ENCODE measurements at places on chromosomes 11 and 22.

DNA sequence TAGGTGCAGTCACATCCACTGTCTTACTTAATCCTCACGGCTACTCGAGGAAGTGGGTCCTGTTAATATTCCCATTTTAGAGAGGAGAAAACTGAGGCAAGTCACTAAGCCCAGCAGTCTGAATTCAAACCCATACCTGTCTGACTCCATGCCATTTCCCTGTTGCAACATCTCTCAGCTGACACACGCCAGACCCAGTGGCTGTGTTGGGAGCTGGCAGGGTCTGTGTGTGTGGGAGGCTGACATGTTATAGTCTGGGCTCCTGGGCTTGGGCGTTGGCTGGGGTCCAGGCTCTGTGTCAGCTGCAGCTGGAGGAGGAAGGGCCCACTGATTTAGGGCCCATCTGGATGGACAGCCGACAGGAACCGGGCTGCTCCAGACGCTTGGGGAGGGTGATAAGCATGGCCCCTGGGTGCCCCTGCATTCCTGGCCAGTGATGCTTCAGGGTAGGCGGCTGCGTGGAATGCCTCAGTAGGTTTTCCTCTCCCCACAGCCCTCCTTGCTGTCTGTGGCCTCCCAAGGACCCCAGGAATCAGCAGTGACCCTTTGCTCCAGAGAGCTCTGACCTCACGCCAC is 562.5 kb downstream of the MN1 start:
- no peak for DNase-seq

GRCh38 chr11:11069841-11070835 is 212.3 kb upstream of the ZBED5 start:
- no peak for DNase-seq

DNA sequence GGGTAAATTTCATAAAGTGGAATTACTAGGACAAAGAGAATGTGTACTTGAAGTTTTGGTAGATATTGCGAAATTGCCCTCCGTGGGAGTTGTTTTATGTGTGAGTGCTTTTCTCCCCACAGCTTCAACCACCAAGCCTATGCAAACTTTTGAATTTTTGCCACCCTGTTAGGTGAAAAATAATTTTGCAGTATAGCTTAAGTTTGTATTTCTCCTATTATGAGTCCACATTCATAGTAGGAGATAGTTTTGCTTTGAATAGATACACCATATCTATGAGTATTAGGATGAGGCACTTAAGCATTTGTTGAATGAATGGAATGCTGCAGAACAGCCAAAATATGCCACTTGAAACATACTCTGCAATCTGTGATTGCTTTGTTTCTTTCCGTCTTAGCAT is 43.6 kb downstream of the UVRAG start:
- DNase-seq: no peak

DNA sequence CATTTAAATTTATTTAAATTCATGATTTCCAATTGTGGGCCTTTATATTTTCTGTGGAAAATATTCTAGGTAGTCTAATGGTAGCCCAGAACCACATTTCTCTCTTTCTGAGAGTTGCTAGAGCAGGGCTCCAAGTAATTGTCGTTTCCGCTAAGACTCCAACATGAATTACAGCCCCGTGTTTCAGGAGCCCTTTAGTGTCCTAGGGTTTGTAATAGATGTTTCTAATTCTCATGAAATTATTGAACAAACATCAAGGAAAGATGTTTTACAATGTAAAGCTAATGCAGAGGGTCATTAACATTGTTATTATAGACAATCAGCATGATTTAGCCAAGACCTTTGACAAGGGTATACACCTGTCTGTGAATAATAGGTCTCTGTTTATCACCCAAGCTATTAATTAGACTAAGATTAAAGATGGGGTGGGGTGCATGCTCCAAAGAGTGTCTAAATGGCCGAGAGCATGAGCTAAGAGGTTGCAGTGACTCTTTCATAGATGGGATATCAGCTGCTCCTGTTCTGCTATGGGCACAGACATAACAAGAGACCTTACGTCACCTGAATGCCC is 81.8 kb upstream of the NTM start:
- no peak for DNase-seq

DNA sequence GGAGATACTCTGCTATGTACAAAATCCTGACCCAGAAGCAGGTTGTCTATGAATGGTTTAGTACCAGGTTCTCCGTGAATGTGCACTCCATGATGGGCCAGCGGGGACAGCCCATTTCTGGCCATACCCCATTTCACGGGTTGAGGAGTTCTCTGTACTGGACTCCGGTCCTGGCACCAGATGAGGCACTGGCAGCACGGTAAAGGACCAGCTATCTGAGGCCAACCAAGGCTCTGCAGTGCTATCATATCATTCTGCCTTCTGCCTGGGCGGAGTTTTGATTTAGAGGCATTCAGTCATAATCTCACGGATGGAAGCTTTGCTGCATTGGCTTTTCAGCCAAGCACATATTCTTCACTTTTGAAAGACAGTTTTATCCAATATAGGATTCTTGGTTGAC is 18.5 kb upstream of the KMT5B start:
- no peak for DNase-seq

DNA sequence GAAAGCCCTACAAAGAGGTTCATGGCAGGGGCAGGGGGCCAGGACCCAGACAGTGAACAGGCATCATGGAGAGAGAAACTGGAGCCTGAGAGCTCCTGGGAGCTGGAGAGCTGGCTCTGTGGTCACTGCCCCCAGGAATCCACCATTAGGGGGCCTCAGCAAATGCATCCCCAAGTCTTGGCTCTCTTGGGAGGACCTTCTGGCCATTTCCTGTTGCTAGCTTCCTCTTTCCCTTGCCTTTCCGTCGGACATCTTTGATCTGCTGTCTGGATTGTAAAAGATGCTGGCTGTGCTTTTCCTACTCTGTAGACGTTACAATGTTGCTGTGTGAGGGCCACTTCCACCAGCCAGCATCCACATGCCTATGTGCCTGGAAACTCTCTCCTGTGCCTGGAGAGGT is 7.1 kb upstream of the CRYBB2 start:
- no peak for DNase-seq

GRCh38 chr11:126118806-126119205 is 56.1 kb upstream of the CDON start:
- no peak for DNase-seq

- DNase-seq: peak; percentile 67
Observed at GRCh38 chr11:47766509-47767227, 473 bp downstream of the FNBP4 start.

- DNase-seq: peak; percentile 26
Observed at GRCh38 chr11:57249384-57250319, 12.6 kb upstream of the APLNR start.

DNA sequence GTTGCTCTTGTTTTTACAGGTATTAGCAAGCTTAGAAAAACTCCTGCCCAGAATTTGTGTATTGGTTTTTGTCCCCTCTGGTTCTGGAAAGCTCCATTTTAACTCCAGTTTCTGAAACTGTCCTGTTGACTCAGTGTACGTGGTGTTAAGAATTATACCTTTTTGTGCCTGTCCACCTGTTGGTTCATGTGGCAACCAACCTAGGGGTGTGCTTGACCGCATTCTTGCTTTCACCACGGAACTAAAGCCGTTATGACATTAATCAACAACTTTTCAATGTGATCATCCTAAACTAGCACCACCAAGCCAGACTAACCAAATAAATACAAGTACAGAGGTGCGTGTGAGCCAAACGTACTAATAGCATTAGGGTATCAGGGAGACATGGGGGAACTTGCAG is 56.0 kb upstream of the PTH start:
- DNase-seq: no peak

DNA sequence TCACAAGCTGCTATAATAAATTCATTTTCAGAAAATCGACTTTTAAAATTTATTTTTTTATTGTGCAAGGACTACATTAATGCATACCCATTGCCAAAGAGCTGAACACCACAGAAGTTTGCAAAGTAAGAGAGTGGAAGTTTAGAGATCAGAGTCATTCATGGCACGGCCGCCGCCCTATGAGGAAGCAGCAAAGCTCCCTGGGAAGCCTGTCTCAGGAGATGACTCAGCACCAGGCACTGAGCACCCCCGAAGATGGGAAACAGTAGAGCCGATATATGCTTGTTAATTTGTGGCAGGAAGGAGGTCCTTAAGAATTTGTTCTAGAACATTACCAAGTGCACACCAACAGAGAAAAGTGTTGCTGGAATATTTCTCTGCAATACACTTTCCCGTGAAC is 693.7 kb downstream of the OPCML start:
- DNase-seq: no peak

DNA sequence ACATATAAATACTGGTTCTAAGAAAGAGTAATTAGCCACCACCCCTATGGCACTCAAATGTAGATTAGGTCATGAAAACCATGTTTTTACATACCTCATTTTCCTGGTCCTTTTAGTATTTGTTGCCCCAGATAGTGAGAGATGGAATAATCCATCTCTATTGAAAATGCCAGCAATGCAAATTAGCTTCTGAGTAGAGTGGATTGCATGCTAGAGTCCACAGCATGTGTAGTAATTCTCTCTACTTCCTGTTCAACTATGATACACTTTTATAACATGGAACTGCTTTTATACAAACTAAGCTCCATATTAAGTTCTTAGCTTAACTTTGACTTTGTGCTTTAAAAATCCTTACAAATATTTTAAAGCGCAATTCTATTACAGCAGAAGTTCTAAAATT is 73.2 kb downstream of the TRPC6 start:
- no peak for DNase-seq

GRCh38 chr11:44990665-44991064 is 40.0 kb upstream of the TP53I11 start:
- DNase-seq: no peak

- DNase-seq: no peak
Observed at GRCh38 chr11:96256215-96257011, 86.6 kb downstream of the MAML2 start.

GRCh38 chr11:124867700-124868099 is 2.5 kb downstream of the ROBO3 start:
- DNase-seq: no peak

- DNase-seq: no peak
Observed at GRCh38 chr11:45133878-45134277, 12.6 kb upstream of the PRDM11 start.

GRCh38 chr11:10529279-10529678 is 11.7 kb downstream of the RNF141 start:
- no peak for DNase-seq

GRCh38 chr11:86068138-86068871 is 579 bp downstream of the PICALM start:
- DNase-seq: peak; percentile 16

DNA sequence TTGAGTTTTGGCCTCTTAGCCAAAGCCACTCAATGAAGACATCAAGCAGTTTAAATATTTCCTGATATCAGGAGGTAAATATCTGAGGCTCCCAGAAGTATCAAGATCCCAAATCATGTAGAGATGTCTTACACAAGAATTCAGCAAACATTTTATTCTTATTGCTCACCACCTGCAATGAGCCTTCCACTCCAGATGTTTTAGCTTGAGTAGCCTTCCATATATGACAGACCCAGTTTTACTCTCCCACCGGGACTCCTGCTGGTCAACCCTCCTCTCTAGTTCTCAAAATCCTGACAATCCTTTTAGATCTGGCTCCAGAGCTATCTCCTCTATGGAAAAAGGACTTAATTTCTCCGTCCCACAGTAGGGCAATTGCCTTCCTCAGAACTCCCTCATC is 404.4 kb downstream of the KCNA4 start:
- DNase-seq: no peak

DNA sequence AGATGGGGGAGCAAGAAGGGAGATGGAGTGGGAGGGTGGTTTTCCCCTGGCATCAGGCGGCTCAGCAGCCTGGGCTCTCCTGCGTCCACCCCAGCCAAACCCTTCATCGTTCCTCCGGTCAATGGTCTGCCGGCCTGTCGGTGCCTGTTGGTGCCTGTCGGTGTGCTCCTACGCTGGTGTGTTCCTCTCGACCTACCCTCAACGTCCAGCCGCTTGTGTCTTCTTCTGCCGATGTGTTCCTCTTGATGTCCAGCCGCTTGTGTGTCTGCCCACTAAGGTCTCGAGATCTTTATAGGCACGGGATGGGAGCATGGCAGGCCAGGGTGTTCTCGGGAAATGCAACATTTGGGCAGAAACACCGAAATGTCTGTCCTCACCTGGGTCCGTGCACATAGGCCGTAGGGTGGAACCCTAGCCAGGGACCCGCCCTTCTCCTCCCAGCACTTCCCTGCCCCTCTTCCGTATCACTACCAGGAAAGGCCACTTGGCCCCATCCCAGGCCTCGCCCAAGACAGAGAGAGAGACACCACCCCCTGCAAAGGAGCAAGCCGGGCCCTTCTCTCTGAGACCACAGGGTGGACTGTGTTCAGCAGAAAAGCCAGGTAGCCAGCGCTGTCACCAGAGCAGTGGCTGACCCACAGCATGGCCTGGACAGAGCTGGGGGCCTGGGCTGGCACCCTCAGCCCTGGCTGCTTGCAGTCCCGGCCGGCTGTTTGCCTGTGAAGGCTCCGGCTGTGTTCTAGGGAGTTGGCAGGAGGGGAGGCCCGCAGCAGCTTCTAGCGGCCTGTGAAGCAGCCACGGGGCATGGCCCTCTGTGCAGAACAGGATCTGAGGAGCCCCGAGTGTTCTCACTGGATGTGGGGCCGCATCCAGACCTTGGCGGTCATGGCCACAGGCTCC is 61.6 kb upstream of the KCNQ1OT1 start:
- no peak for DNase-seq

- DNase-seq: no peak
Observed at GRCh38 chr11:34236572-34236971, 121.2 kb downstream of the ABTB2 start.

DNA sequence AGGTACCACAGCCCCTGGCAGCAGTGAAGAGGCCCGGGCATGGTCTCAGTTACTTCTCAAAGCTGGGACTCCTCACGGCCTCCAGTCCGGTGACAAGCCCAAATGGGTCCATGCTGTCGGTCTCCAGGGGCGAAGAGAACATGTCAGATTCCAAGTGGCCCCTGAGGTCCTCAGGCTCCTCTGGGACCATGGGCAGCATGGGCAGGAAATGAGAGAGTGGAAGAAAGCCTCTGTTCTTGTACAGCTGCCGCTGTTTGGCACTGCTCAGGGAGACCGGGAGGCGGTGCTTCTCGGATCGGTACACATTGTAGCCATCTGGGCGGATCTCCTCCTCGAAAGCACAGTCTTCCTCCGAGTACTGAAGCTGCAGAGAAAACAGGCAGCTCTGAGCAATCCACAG is 4.6 kb downstream of the FGF19 start:
- DNase-seq: no peak

- no peak for DNase-seq
Observed at GRCh38 chr11:117735350-117735977, 61.6 kb downstream of the DSCAML1 start.

DNA sequence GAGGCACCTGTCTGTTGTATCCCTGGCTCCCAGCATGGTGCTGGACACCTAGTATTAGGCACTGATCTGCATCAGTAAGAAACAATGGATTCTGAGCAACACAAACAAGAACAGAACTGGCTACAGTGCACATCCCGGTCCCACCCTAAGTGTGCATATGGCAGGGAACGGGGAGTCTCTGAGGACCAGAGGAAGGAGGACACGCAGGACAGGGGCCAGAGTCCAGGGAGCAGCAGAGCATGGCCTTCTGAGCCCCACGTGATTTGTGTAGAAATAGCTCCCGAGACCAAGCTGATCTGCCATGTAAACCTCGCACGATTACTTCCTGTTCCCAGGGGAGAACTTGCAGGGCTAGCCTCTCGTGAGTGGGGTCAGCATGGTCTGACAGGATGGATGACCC is 12.7 kb upstream of the SNX32 start:
- DNase-seq: no peak

Measured in activated T-cell treated with anti-CD3 and anti-CD28 coated beads for 1 hour (primary cell).